ENCODE measurements at places on chromosomes 3 and 15.

DNA sequence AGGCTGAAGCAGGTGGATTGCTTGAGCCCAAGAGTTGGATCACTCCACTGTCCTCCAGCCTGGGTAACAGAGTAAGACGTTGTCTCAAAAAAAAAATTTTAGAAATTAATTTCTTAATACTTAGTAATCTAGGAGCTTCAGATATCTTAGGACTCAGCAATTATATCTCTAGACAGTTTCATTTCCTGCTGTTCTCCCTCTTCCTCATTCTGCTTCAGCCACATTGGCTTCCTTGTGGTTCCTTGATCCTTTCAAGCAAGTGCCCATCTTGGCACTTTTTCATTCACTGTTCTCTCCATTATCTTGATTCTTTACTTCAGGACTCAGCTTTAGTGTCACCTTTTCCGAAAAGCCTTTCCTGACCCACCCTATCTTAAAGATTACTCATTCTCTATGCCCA is 22.5 kb downstream of the TMEM202 start:
- no peak for DNase-seq

- no peak for DNase-seq
Measured at GRCh38 chr15:60392601-60392985, 5.2 kb downstream of the ANXA2 start.

DNA sequence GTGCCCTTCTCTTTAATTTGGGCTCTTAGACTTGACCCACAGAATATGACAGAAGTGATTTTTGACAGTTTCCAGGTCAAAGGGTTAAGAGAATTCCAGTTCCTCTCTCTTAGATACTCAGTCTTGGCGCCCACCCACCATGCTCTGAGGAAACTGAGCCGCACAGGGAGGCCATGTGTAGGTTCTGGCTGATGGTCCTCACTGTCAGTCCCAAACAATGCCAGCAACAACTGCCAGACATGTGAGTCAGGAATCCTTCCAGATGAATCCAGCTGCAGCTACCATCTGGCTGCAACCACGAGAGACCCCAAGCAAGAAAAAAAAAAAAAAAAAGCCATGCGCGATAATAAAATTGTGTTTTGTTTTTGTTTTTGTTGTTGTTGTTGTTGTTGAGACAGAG is 326.6 kb downstream of the MAGI1 start:
- no peak for DNase-seq

GRCh38 chr3:172258624-172259023 is 189.6 kb downstream of the GHSR start:
- no peak for DNase-seq

DNA sequence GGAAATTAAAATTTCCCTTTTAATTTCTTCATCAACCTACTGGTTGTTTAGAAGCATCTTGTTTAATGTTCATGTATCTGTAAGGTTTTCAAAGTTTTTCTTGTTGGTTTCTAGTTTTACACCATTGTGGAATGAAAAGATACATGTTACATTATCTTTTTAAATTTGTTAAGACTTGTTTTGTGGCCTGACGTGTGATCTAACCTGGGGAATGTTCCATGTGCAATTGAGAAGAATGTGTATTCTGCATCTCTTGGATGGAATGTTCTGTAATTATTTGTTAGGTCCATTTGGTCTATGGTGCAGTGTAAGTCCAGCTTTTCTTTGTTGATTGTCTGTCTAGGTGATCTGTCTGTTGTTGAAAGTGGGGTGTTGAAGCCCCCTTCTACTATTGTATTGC is 45.7 kb downstream of the THSD4 start:
- DNase-seq = no peak

DNA sequence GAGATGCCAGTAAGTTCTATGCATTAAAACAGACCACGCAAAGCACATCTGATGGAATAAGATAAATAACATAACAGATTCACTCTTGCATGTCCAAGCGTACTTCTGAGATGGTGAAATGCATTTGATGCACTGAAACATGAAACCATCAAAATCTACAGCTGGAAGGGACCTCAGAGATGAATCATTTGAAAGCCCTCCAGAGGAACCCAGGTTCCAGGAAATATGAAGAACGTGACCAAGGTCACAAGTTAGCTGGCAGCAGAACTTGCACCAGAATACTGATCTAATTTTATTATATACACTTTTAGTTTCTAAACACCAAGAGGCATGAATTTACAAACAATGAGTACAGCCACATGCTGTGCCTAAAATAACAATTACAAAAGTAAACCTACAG is 957.1 kb downstream of the FHIT start:
- DNase-seq = no peak

GRCh38 chr3:157501863-157502262 is 1.4 kb downstream of the VEPH1 start:
- no peak for DNase-seq

DNA sequence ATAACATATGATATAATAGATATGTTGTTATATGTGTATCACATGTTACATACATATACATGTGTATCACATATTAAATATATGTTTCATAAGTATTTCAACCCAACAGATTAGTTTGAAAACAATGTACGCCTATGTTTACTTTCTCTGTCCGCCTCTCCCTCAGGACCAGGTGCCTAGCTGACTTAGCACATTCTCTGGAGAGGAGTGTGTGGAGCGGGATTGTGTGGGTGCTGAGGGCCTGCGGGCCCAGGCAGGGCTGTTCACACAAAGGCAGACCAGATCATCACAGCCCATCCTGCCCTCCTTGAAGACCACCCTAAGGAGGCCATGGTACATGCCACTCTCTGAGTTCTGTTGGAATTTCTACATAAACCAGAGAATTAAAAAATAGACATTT is 81.0 kb downstream of the PLXNA1 start:
- no peak for DNase-seq

DNA sequence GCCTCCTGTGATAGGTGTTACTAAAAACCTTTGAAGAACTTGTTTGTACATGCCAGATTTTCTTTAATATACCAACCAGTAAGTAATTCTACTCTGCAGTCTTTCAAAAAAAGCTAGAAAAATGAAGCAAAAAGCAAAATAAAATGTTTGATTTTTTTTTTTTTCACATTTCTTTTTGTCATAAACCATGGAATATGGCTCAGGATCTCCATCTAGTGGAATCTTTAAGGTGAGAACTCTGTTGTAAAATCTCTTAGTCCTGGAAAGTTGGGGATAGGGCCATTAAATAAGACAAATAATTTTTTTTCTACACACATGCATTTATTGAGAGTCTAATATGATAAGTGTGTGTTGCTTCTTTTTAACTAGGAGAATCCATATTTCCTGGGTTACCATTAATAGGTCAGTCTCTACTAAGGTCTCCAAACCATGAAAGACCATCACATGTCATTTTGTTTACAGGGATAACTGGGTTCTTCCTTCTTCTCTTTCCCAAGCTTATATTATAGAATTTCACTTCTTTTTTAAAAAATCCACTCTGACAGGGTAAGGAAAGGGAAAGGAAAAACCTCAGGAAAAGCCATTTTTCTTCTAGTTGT is 84.6 kb downstream of the SLC9A9 start:
- no peak for DNase-seq
